Central memory CD8-positive, alpha-beta T cell (primary cell): ENCODE measurements at places on chromosomes 13 and 19.
A peak's percentile ranks its signal among the peaks of the same experiment; 100 is the strongest.

DNA sequence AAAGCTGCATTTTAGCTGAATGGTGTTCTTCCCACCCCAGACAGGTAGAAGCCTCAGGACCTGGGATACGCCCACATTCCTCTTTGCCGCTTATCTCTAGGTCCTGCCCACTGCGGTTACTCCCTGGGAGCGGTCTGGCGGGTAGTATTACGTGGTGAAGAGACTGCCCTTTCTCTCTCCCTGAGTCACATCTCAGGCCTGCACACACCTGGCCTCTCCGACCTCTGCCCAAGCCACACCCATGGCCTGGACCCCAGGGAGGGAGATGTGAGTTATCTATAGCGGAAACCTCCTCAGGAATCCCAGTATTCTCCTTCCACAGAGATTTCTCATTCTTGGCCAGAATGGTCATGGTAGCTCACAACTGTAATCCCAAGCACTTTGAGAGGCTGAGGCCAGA lies 17.3 kb downstream of the RHPN2 start:
- no peak overlapping the region for H3K4me3 ChIP-seq
- no peak for DNase-seq
- H3K4me1 ChIP-seq = no peaks in the 10 kb centered on the region

DNA sequence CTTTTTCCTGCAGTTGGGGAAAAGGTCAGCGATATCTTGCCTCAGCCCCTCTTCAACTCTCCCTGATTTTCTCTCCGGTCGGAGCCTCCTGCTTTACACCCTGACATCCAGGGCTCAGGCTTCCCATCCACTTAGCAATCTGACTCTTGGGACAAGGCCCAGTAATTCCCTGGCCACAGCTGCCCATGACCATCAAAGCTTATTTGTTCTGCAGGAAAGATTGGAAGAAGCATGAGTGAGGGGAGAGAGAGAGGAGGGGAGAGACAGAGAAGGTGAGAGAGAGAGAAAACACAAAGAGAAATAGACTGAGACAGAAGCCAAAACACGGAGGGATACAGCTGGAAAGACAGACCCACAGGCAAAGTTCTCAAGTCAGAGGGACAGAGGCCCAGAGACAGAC lies 13.7 kb downstream of the SYT3 start:
- H3K36me3 ChIP-seq = no peaks in the 10 kb centered on the region
- DNase-seq = no peak
- no peak overlapping the region for H3K4me3 ChIP-seq
- peaks cover 41% of the 10 kb centered on the region for H3K27me3 ChIP-seq
- H3K4me1 ChIP-seq = no peaks in the 10 kb centered on the region
- H3K27ac ChIP-seq = no peak overlapping the region

GRCh38 chr13:82688400-82688994 lies 1193.8 kb downstream of the SLITRK1 start:
- H3K27me3 ChIP-seq = no peaks in the 10 kb centered on the region
- H3K4me1 ChIP-seq = peaks cover 26% of the 10 kb centered on the region
- H3K4me3 ChIP-seq = peak overlapping the region; percentile 73
- H3K27ac ChIP-seq = peak overlapping the region; percentile 88

DNA sequence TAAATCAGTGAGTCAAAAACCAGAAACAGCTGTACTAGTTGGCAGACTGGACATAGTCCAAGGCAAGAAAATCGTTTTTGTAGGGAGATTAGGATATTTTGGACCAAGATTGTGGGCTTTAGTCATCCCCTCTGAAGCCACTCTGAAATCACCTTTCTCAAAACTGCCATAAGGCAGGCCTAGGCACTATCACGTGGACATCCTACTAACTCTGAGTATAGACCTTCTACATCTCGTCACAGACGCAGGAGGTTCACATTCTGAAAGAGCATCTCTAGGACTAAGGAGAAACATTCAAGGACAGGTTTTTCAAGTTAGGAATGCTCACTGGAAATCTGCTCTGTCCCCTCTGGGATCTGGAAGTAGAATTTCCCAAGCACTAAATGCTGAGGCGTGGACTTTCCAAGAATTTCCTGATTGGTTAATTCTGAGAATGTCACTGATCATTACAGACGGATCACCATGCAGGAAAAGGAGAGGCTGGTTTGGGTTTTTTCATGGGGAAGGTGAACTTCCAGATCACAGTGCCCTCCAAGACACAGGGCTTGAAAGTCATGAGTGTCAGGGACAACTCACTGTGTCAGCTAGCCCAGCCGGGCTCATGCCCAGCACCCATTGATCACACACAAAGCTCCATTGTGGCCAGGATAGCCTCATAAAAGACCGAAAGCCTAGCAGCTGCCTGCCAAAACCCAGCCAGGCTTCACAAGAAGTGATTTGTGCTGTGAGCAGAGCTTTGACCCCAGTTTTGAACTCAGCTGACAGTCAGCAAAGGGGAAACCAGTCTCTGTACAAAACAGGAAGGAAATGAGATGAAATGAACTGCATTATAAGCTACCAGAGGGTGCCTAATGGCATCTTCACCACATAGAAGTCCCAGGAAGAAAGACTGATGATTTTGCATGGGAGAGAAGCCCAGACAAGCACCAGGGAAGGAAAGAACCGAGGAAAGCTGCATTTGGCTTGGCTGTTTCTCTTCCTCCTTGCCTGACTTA lies 2.7 kb upstream of the RUBCNL start:
- no peak overlapping the region for H3K27ac ChIP-seq
- H3K4me3 ChIP-seq = no peak overlapping the region
- peaks cover 11% of the 10 kb centered on the region for H3K4me1 ChIP-seq

DNA sequence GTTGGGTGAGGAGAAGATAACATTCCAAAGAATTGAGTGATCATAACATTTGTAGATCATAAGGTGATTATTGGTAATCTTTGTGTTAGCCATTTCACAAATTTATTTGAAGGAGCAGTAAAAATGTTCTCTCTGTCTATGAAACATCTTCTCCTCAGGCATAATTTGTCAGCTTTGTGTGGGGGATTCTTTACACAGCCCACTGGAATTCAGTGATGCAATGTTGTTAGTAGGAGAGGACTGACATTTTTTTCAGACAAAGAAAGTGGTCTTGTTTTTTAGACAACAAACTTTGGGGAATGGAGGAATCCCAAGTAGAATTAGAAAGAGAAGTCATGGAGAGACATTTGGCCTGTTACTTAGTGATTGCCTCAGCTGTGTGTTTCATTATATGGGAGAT lies 100.3 kb downstream of the ITGBL1 start:
- H3K27me3 ChIP-seq = peaks cover 7% of the 10 kb centered on the region
- H3K27ac ChIP-seq = no peak overlapping the region
- H3K36me3 ChIP-seq = no peaks in the 10 kb centered on the region
- DNase-seq = no peak

DNA sequence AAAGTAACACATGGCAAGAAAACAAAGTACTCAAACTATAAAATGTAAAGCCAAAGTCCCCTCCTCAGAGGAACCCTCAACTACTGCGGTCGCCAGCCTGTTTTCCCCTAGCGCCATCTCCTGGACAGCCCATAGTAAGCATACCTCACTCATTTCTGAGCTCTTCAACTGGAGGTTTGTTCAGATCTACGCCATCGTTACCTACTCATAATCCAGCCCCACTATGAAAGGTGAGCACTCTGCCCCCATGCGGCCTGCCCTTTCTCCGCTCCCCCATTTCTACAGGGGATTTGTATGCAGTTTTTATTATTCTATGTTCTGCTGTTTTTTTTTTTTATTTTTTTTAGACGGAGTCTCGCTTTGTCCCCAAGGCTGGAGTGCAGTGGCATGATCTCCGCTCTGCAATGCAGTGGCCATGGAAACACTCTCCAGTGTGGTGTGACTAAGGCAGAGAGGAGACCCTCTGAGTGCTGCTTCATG lies 26.2 kb downstream of the OPA3 start:
- no peaks in the 10 kb centered on the region for H3K27me3 ChIP-seq
- peaks cover 20% of the 10 kb centered on the region for H3K4me1 ChIP-seq
- H3K27ac ChIP-seq = no peak overlapping the region
- DNase-seq = peak; percentile 55

DNA sequence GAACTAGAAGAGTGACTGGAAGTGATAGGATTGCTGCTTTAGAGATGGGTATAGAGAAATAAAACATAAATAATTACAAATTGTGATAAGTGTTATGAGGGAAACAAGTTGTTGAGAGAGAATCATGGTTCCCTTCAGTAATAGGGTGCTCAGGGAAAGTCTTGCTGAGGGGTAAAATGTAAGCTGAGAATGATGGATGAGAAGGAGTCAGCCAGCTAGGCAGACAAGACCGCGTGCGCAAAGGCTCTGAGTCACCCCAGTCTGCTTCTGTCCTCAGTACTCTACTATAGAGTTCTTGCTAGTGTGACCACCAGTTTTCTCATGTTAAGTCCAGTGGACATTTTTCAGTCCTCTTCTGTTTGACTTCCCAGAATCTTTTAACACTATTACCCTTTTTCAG lies 39.5 kb downstream of the PCCA start:
- no peak overlapping the region for H3K27ac ChIP-seq
- DNase-seq = no peak
- no peaks in the 10 kb centered on the region for H3K27me3 ChIP-seq
- H3K4me3 ChIP-seq = no peak overlapping the region
- H3K36me3 ChIP-seq = peaks cover 4% of the 10 kb centered on the region

DNA sequence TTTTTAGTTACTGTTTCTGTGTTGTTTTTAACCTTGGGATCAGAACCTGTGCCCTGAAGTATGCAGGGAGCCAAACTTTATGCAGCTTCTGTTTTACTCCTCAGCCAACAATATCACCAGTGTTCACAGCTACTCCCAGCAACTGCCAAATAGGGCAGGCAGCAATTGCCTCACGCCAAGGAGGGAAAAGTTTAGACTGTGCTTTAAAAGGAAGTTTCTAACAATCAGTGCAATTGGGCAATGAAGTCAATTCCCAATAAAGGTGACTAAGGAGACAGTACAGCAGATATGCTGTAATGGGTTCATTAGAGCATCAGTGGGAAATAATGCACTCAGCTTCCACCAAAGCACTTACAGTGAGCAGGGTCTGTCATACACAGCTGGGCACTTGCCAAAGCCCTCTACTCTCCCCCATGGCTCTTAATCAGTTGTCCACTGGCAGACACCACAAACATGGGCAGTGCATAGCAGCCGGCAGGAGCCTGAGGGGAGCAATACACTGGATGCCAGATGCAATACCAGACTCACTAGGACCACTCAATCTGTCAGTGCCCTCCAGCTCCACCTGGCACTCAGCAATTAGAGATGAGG lies 19.3 kb downstream of the ENOX1 start:
- no peaks in the 10 kb centered on the region for H3K27me3 ChIP-seq
- peaks cover 3% of the 10 kb centered on the region for H3K36me3 ChIP-seq
- DNase-seq = no peak
- no peak overlapping the region for H3K4me3 ChIP-seq
- no peak overlapping the region for H3K27ac ChIP-seq
- no peaks in the 10 kb centered on the region for H3K4me1 ChIP-seq

GRCh38 chr13:23735329-23735728 lies 153.9 kb downstream of the MIPEP start:
- no peaks in the 10 kb centered on the region for H3K4me1 ChIP-seq
- H3K27me3 ChIP-seq = no peaks in the 10 kb centered on the region
- peaks cover 2% of the 10 kb centered on the region for H3K36me3 ChIP-seq
- DNase-seq = no peak
- H3K27ac ChIP-seq = no peak overlapping the region
